Stimulated activated CD4-positive, alpha-beta T cell treated with anti-CD3 and anti-CD28 coated beads, Interleukin-1b, Interleukin-23, amount 100 ng/mL, for 1 hour (primary cell): ENCODE measurements at places on chromosomes 6 and 20.

- no peak for DNase-seq
Measured at GRCh38 chr6:56865081-56865875, 89.6 kb upstream of the BEND6 start.

DNA sequence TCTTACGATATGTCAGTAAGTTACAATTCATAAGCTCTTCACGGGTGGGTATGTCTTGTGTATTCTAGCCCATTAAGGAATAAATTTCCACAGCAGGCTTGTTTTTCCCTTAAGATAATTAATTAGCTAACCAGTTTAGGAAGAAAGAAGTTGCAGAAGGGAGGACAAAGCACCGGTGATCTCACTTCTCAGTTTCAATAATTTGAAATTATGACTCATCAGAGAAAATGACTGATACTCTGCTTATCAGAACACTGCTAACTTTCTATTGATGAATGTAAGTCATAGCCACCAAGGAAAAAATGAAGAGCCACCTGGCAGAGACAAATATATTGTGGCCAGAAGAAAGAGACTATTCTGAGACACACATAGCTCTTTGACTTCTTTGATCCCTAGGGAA, 35.0 kb upstream of the ENTPD6 start:
- DNase-seq: no peak

GRCh38 chr20:53763707-53764414, 170.2 kb upstream of the ZNF217 start:
- DNase-seq: no peak

DNA sequence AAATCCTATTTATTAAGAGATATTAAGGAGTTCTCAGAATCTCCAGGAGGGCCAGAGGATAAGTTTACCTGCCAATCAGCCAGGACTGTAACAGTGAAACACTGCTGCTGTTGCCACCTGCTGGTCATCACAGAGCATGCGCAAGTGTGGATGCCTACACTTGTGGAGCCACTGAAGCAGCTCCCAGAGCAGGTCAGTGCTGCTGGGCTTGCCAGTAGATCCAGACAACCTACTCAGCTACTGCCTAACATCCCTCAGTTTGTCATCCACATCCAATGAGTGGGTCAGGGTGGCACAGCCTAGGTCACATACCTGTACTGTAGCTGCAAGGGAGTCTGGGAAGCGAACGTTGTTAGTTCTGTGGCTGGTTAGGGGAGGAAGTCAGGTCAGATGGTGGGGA, 18.3 kb upstream of the NHSL1 start:
- peak; percentile 24 for DNase-seq

DNA sequence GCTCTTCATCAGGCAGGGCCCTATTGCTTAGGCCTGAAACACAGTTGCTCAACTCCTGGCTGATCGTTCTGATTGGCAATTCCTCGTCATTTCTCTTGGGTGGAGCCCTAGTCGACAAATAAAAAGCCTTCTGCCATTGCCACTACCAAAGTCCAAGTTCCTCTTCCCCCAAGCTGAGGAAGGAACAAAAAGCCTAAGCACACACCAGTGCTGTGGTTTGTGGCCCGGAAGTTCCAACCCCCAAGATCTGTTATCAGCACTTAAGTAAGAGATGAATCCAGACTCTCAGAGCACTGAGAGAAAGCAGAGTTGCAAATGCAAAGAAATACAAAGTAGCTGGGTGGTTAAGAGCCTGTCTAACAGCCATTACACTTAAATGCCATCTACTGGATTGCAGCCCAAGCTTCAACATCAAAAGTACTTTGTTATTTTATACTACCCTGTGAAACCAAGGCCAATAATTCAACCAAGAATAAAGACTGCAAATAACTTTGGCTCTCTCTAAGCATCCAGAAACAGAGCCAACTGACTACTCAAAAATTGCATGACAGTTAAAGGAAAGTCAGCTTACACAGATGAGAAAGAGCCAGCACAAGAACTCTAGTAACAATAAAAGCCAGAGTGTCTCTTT, 1024.0 kb downstream of the GRIK2 start:
- DNase-seq: no peak

DNA sequence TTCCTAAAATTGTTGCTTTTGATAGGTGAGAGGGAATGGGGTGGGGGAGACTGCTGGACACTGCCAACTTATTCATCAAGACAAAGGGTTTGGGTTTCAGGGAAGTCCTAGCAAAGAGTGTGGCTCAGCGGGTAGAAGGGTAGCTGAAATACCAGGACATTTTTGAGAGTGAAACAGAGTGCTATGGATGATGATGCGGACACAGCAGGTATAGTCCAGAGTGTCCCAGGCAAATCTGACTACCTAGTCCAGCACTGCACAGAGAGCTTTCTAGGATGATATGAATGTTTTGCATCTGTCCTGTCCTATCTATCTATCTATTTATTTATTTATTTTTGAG, 154.3 kb downstream of the BCAS1 start:
- DNase-seq: no peak

DNA sequence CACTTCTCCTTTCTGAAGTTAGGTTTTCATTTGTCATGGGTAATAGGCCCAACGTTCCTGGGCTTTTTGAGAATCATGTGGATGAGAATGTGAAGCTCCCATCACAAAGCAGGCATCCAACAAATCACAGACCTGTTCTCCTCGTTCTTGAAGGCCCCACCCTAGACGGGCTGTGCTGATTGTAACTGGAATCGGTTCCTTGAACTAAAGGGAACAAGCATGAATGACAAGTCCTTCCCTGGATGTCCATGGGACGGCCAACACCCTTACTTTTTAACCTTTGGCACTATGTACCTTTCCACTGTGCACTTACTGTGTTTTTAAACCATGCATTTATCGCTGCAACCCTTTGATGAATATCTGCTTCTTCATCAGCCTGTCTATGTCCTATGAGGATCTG, 438.2 kb downstream of the CD83 start:
- no peak for DNase-seq

DNA sequence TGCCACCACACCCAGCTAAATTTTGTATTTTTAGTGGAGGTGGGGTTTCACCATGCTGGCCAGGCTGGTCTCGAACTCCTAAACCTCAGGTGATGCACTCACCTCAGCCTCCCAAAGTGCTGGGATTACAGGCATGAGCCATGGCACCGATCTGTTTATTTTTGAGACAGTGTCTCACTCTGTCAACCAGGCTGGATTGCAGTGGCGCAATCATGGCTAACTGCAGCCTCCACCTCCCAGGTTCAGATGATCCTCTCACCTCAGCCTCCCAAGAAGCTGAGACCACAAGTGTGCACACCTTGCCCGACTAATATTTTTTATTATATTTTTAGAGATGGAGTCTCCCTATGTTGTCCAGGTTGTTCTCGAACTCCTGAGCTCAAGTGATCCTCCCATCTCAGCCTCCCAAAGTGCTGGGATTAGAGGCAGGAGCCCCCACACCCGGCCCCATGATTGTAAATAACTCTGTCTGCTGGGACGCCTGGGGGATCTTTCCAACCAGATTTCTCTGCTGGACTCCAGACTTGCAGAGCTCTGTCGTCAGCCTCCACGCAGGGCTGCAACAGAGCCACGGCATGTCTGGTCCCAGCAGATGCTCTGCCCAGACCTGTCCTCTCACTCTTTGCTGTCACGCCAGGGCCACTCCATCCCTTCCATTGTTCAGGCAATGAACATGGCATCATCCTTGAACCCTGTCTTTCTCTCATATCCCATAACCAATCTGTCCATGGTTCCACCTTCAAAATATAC, 25.3 kb downstream of the SYNJ2 start:
- DNase-seq: no peak

DNA sequence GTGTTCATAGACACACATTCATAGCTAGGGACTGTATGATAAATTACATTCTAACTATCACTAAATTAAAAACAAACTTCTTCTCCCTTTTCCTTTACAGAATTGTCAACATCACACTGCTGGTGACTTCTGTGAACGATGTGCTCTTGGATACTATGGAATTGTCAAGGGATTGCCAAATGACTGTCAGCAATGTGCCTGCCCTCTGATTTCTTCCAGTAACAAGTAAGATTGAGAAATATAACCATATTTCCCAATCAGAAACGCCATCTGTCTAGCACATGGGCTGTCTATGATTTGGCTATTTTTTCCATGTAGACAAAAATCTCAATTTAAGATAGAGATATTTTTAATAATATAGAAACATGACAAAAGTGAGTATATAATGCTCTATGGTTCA, 367.7 kb downstream of the ARHGAP18 start:
- DNase-seq: no peak

- DNase-seq: no peak
Measured at GRCh38 chr20:62832951-62833391, 16.1 kb downstream of the COL9A3 start.

DNA sequence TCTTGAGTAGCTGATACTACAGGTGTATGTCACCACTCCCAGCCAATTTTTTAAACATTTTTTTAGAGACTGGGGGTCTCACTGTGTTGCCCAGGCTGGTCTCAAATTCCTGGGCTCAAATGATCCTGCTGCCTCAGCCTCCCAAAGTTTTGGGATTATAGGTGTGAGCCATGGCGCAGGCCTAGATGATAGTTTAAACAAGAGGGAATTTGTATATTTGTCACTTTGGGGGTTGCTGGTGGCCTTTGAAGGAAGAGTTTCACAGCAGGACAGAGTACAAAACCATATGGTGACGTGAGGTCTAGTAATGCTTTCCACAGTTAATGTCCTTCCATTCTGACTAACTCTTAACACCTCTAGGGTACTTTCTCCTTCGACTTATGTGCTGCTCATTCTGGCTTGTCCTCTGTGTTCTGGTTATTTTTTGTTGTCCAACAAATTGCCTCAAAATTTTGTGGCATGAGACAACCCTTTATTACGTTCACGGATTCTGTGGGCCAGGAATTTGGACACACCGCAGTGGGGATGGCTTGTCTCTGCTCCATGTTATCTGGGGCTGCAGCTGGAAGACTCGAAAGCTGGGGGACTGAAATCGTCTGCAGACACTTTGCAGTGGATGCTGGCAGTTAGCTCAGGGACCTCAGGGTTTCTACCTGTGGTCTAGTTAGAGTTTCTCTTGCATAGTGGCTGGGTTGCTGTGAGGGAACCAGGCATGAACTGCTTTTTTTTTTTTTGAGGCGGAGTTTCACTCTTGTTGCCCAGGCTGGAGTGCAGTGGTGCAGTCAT, 23.0 kb upstream of the IER3 start:
- DNase-seq: no peak

- DNase-seq: no peak
Measured at GRCh38 chr6:5896476-5897200, 110.1 kb downstream of the NRN1 start.

DNA sequence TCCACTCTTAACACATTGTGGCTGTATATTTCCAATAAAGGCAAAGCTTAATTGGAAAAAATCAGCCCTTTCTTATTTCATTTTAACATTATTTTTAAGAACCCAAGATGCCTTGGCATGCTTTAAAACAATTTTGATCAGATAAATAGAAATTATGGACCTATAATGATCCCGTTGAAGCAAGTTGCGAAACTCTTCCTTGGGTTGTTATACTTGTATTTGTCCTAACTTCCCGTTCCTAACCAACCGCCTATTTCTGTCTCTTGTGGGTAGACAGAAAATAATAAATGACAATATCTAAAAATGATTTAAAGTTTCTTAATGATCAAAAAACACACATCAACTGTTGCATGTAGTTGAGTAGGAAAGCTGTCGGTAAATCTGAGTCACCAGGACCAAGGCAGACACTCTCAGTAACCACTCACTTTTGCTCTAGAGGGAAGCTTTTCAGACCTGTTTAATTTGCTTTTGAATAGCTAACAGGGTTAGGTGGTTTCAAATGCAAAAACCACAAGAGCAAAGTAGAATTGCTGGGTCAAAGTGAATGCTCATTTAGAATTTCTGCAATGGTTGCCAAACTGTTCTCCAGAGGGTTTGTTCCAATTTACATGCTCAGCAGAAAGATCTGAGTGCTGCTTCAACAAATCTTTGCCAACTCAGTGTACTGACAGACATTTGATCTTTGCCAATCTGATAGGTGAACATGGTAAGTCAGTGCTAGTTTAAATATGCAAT, 34.2 kb upstream of the KCNK5 start:
- DNase-seq: no peak

- DNase-seq: no peak
Measured at GRCh38 chr6:116278854-116279231, 887 bp downstream of the TSPYL1 start.

- DNase-seq: no peak
Measured at GRCh38 chr6:158758941-158759479, 60.2 kb downstream of the EZR start.

GRCh38 chr20:61629602-61630390, 377.7 kb downstream of the CDH4 start:
- no peak for DNase-seq

DNA sequence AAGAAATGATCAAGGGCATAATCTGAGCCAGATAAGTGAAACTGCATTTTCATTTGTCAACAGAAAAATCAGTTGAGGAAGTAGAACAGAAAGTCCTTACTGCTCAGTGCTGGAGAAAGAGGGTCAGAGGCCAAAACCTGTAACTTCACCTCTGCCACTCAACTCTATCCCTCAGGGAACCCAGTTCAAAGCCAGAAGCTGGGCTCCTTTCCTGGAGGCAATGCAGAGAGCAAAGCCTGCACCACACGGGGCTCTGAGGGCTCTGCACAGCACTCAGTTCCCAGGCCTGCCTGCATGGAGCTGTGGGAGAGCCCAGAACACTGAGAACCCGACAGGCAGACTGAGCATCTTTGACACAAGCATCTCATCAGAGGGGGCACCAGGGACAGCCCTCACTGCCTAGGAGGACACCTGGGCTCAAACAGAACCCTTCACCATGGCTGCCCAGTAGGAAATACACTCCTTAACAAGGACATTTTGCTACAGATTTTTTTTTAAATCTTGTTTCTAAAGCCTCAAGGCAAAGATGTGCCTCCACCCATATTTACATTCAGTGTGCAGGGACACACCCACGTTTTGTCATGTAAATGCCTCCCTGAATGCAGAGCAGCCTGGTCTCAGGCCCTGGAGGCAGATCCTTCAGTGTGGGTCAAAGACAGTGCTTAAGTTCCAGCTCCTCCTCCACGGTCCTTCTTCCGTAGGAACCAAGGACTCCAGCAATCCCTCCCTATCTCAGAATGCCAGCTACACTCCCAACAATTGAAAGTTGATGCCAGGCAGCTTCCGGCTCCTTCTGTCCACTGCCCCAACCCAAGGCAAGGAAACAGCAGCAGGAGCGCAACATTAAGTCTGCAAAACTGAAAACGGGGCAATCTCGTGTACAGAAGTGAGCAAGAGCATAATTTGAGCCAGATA, 6.6 kb downstream of the RNASET2 start:
- DNase-seq: no peak

GRCh38 chr20:53574819-53575218, 18.8 kb downstream of the ZNF217 start:
- no peak for DNase-seq

- DNase-seq: no peak
Measured at GRCh38 chr6:51827580-51827979, 259.8 kb downstream of the PKHD1 start.

DNA sequence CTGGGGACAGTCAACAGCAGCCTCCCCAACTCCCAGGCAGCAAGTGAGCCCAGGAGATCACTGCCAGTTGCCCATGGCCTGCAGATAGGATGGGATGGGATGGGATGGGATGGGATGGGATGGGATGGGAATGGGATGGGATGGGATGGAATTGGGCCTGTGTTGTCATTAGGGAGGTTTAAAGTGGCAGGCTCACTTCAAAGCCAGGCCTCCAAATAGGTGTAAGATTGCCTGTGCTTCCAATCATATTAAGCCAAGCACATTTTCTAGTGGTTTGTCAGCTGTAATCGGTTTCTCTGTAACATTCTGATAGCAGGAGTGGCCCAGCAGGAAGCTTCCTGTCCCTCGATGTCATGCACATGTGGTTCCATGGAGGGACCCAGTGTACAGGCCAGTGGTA, 82.7 kb upstream of the NXT1 start:
- no peak for DNase-seq

GRCh38 chr6:144415835-144416237, 130.7 kb downstream of the UTRN start:
- DNase-seq: no peak

GRCh38 chr6:44696099-44696498, 308.6 kb downstream of the CDC5L start:
- no peak for DNase-seq
